ENCODE measurements at places on chromosomes 5 and 9.

DNA sequence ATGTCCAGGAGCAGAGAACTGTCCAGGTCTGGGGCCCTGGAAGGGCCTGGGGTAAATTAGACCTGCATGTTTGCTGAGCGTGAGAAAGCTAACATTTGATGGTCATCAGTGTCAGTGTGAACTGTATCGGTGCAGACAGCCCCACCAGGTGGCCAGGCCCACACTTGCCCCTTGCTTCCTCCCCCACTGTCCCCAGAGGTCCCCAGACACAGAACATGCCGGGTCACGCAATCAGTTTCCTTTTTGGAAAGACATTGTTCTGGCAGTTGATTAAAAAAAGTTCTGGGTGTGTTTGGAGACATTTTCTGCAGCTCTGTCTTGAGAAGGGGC lies 1.5 kb downstream of the NKD2 start:
- ATAC-seq = no peak
- peaks cover 27% of the 10 kb centered on the region for H3K4me1 ChIP-seq
- H3K4me3 ChIP-seq = no peak overlapping the region
- peaks cover 84% of the 10 kb centered on the region for H3K27me3 ChIP-seq
- H3K36me3 ChIP-seq = no peaks in the 10 kb centered on the region
- no peak overlapping the region for H3K27ac ChIP-seq

DNA sequence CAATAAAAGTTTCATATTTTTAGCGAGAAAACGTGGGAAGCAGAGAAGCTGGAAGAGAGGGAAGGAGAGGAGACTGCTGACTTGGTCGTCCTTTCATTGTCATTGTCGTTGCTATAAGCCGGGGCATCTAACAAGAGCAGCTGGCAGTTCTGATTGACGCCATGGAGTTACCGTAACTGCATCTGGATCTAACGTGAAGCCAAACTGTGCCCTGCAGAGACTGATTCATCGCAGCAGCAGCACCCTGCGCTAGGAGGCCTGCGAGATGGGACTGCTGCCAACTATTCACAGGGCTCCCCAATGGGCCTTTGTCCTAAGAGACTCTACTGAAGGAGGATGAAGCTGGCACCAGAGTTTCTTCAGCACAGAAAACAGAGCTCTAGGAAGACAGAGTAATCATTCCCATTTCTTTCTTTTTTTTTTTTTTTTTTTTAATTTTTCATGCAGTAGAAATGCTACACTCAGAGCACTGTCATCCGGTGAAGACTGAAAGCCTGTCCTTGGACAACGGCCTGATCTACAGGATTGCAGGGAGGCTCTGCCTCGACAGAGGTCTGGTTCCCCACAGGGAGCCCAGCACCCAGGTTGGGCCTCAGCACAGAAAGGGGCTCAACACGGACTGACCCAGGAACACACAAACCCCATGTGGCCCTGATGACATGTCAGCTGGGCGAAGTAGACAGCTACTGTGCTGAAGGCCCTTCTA lies 47.8 kb downstream of the RETREG1 start:
- no peak overlapping the region for H3K4me3 ChIP-seq
- no peak overlapping the region for H3K27ac ChIP-seq
- H3K4me1 ChIP-seq = peaks cover 2% of the 10 kb centered on the region
- no peaks in the 10 kb centered on the region for H3K27me3 ChIP-seq
- no peak for ATAC-seq

- H3K4me1 ChIP-seq = peaks cover 4% of the 10 kb centered on the region
- no peaks in the 10 kb centered on the region for H3K27me3 ChIP-seq
- no peak for ATAC-seq
- no peaks in the 10 kb centered on the region for H3K36me3 ChIP-seq
These were observed 5.3 kb upstream of the ARHGEF37 start for GRCh38 chr5:149576021-149576420.

DNA sequence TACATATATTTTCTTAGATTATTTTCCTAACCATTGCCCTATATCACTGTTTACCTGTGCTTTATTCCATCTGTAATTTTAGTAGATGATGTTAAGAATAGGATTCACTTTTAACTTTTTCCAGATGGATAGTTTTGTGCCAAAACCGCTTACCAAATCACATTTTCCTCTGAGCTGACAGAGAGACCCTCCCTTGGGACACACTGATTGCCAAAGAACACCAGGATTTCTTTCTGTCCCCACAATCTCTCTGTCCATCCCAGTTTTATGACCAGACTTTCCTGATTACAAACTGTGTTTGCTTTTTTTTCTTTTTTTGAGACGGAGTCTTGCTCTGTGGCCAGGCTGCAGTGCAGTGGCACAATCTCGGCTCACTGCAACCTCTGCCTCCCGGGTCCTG lies 81.3 kb upstream of the SPATA31C2 start:
- ATAC-seq = no peak
- H3K27ac ChIP-seq = no peak overlapping the region
- no peak overlapping the region for H3K4me3 ChIP-seq
- H3K36me3 ChIP-seq = no peaks in the 10 kb centered on the region
- H3K4me1 ChIP-seq = no peaks in the 10 kb centered on the region

DNA sequence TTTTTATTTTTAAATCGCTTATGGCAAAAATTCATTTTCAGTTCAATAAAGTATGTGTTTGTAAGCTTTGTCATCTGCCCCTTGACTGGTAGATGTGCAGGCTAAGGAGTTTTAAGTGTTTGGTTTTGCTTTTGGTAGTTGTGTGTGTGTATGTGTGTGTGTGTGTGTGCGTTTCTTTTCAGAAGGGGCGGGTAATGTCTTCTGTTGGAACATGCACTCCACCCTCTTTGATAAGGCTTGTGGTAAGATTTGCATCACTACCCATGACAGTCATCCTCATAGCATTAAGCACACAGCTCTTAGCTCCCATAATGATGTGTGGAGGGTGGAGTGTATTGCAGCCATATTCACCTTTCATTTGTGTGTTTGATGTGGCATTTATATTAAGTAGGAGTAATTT lies 92.1 kb upstream of the FSD1L start:
- peak; percentile 53 for ATAC-seq
- no peaks in the 10 kb centered on the region for H3K27me3 ChIP-seq
- no peak overlapping the region for H3K27ac ChIP-seq
- H3K4me3 ChIP-seq = no peak overlapping the region
- peaks cover 15% of the 10 kb centered on the region for H3K36me3 ChIP-seq

DNA sequence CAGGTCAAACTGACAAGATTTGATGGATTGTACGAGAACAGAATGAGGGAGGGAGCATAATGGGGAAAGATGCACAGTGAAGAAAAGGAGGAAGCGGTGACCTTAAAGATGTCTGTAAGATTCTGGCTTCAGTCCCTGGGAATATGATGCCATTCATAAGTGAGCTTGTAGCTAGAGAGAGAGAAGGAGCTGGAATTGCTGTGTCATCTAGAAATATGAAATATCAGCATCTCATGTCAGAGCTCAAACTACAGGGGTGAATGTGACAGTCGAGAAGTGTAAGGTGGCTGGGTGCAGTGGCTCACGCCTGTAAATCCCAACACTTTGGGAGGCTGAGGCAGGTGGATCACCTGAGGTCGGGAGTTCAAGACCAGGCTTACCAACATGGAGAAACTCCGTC lies 24.0 kb upstream of the WHRN start:
- H3K4me3 ChIP-seq = no peak overlapping the region

DNA sequence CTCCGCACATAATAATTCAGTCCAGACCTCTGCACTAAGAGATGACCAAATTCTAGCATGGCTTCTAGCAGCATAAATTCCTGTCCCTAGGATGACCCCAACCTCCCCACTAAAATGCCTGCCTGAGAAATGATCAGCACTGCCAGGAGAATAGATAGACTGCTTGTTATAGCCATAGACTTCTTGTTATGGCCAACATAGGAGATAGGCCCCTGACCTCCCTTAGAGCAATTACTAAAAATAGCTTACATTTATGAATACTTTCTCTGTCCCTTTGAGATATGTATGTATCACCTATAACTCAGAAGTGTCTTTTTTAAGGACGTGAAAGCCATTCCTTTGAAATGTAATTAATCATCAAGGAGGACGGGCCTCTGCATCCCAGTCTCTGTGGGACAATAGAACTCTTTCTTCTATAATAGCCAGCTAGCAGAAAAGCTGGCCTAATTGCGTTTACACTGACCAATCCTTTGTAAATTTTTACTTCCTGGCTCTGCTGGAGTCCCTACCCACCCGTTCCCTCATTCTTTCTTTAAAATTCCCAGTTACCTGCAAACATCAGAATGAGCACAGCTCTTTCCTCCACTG lies 1002.7 kb downstream of the CDH18 start:
- H3K4me1 ChIP-seq = no peaks in the 10 kb centered on the region
- H3K27ac ChIP-seq = no peak overlapping the region
- ATAC-seq = no peak
- H3K4me3 ChIP-seq = no peak overlapping the region

- ATAC-seq = no peak
- H3K27me3 ChIP-seq = peaks cover 34% of the 10 kb centered on the region
- no peak overlapping the region for H3K4me3 ChIP-seq
- H3K27ac ChIP-seq = no peak overlapping the region
- H3K36me3 ChIP-seq = no peaks in the 10 kb centered on the region
- no peaks in the 10 kb centered on the region for H3K4me1 ChIP-seq
These were observed 187.9 kb upstream of the TLX3 start for GRCh38 chr5:171120986-171121622.

GRCh38 chr9:86511614-86512360 lies 157.6 kb upstream of the TUT7 start:
- no peaks in the 10 kb centered on the region for H3K27me3 ChIP-seq
- H3K27ac ChIP-seq = no peak overlapping the region
- no peaks in the 10 kb centered on the region for H3K36me3 ChIP-seq
- H3K4me3 ChIP-seq = no peak overlapping the region

DNA sequence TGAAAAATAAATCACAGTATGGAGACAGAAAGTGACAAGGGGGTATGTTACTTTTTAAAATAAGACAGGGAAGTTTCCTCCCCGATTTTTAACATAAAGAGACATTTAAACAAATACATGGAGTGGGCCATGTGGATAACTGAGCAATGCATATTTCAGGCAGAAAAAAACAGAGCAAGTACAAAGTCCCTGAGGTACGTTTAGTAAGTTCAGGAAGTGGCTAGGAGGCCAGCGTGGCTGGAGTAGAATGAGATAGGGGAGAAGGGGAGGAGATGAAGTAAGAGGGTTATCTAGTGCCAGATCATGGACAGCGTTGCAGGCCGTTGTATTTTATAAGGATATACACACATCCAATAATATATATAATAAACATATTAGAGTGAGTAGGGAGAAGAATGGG lies 84.2 kb upstream of the ELL2 start:
- H3K4me3 ChIP-seq = no peak overlapping the region
- H3K4me1 ChIP-seq = no peaks in the 10 kb centered on the region
- H3K36me3 ChIP-seq = no peaks in the 10 kb centered on the region
- H3K27me3 ChIP-seq = no peaks in the 10 kb centered on the region
- H3K27ac ChIP-seq = no peak overlapping the region
- ATAC-seq = no peak
